ENCODE measurements at places on chromosomes 2 and 18. TPM values are rescaled to one million over a fixed set of nuclear protein-coding genes. Genes with fewer than 3 reads are reported as not detected.

CAPN14 gene
- total RNA-seq, result not detected

MRPL44 gene
- total RNA-seq, result 34.4 TPM

CHRND gene
- total RNA-seq, result not detected

KCNJ3 gene
- not detected for total RNA-seq

ORMDL1 gene
- total RNA-seq, result 35.0 TPM

SMYD5 gene
- total RNA-seq, result 21.3 TPM

OXER1 gene
- total RNA-seq, result 0.13 TPM

FEZ2 gene
- 37.4 TPM for total RNA-seq

FRZB gene
- total RNA-seq, result 0.52 TPM
